IMR-90 (cell line): ENCODE measurements at places on chromosomes 4 and X. TPM values are rescaled to one million over a fixed set of nuclear protein-coding genes. Genes with fewer than 3 reads are reported as not detected.

- H3K36me3 ChIP-seq, result no peaks in the 10 kb centered on the region
- H3K4me3 ChIP-seq, result no peak overlapping the region
- no peak overlapping the region for H3K27ac ChIP-seq
- no peak for DNase-seq
- no peaks in the 10 kb centered on the region for H3K27me3 ChIP-seq
- peaks cover 4% of the 10 kb centered on the region; the same call in 1 of the 2 replicates for H3K4me1 ChIP-seq
Measured at GRCh38 chr4:120870279-120870673, 52.2 kb downstream of the PRDM5 start.

DNA sequence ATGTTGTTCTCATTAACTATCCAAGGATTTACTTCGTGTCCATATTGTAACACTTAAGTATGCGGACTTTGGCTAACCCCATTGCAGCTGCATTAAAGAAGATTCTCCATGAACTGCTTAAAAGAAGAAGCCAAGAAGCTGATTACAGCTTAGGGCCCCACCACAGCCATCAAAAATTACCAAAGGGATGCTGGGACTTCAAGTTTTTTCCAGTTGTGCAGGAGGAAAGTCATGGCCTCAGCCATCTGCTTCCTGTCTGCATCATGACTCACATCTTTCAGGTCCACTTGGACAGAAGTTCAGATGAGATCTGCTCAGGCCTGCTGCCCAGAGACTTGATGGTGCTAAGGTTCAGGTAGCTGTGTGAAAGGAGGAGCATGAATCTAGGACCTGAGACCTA is 38.8 kb upstream of the CAPN6 start:
- H3K27me3 ChIP-seq, result peaks cover 6% of the 10 kb centered on the region
- DNase-seq, result no peak

DNA sequence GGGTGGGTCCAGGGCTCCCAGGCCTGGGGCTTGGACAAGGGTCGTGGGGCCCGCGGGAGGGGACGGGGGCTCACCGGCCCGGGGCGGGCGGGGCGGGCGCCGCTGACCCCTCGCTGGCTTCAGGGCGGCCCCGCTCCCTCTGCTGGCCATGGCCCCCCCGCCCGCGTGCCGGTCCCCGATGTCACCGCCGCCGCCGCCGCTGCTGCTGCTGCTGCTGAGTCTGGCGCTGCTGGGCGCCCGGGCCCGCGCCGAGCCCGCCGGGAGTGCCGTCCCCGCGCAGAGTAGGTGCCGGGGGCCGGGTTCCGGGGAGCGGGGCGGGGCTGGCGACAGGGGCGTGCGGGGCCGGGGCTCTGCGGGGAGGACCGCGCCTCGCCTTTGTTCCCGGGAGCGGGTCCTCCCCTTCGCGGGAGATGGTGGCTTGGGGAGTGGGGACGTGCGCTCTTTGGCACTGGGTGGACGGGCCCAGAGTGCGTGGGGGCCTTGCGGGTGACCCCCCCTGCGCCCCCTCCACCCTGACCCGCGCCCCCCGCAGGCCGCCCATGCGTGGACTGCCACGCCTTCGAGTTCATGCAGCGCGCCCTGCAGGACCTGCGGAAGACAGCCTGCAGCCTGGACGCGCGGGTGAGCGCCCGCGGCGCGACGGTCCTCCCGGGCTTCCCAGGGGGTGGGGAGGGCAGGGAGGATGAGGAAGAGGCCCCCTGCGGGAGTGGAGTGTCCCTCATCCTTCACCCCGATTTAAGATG is 16.8 kb upstream of the NAT8L start:
- no peak overlapping the region; the same call in 1 of the 2 replicates for H3K27ac ChIP-seq
- H3K27me3 ChIP-seq, result peaks cover 21% of the 10 kb centered on the region
- no peaks in the 10 kb centered on the region; the same call in 1 of the 2 replicates for H3K4me1 ChIP-seq
- peak overlapping the region; percentile 74 for H3K4me3 ChIP-seq
- peaks cover 2% of the 10 kb centered on the region; the same call in 1 of the 2 replicates for H3K36me3 ChIP-seq

- H3K36me3 ChIP-seq, result no peaks in the 10 kb centered on the region
- no peaks in the 10 kb centered on the region for H3K27me3 ChIP-seq
- DNase-seq, result peak; percentile 9
- H3K4me3 ChIP-seq, result no peak overlapping the region
- H3K27ac ChIP-seq, result no peak overlapping the region
- H3K4me1 ChIP-seq, result peaks cover 4% of the 10 kb centered on the region; the same call in 1 of the 2 replicates
Measured at GRCh38 chr4:181643466-181643865, 599.7 kb upstream of the TENM3 start.

GRCh38 chrX:110006821-110007375 is 4.0 kb downstream of the TMEM164 start:
- peaks cover 3% of the 10 kb centered on the region; the same call in 1 of the 2 replicates for H3K27me3 ChIP-seq
- 0 out of 2 replicates have a peak, but pooled peaks cover 1% of the 10 kb centered on the region for H3K36me3 ChIP-seq
- H3K27ac ChIP-seq, result no peak overlapping the region

GRCh38 chr4:129581305-129581704 is 485.4 kb downstream of the C4orf33 start:
- no peaks in the 10 kb centered on the region for H3K36me3 ChIP-seq
- H3K27me3 ChIP-seq, result no peaks in the 10 kb centered on the region
- H3K4me3 ChIP-seq, result no peak overlapping the region
- no peak for DNase-seq
- H3K27ac ChIP-seq, result no peak overlapping the region

GRCh38 chr4:168720396-168720900 is 223.6 kb downstream of the PALLD start:
- H3K36me3 ChIP-seq, result no peaks in the 10 kb centered on the region
- no peak for DNase-seq
- H3K27ac ChIP-seq, result no peak overlapping the region
- H3K27me3 ChIP-seq, result no peaks in the 10 kb centered on the region
- H3K4me1 ChIP-seq, result peaks cover 16% of the 10 kb centered on the region

The GPAT3 gene
- 2.9 and 5.3 TPM in 2 replicates for total RNA-seq

GRCh38 chrX:130623518-130623917 is 221.7 kb downstream of the RBMX2 start:
- H3K27ac ChIP-seq, result no peak overlapping the region
- no peaks in the 10 kb centered on the region for H3K27me3 ChIP-seq
- no peak overlapping the region for H3K4me3 ChIP-seq
- no peaks in the 10 kb centered on the region for H3K4me1 ChIP-seq

The ADGRG4 gene
- not detected in 2 replicates for total RNA-seq

The YIPF6 gene
- 22.4 and 30.8 TPM in 2 replicates for total RNA-seq

The CLDN22 gene
- total RNA-seq, result not detected in 2 replicates

DNA sequence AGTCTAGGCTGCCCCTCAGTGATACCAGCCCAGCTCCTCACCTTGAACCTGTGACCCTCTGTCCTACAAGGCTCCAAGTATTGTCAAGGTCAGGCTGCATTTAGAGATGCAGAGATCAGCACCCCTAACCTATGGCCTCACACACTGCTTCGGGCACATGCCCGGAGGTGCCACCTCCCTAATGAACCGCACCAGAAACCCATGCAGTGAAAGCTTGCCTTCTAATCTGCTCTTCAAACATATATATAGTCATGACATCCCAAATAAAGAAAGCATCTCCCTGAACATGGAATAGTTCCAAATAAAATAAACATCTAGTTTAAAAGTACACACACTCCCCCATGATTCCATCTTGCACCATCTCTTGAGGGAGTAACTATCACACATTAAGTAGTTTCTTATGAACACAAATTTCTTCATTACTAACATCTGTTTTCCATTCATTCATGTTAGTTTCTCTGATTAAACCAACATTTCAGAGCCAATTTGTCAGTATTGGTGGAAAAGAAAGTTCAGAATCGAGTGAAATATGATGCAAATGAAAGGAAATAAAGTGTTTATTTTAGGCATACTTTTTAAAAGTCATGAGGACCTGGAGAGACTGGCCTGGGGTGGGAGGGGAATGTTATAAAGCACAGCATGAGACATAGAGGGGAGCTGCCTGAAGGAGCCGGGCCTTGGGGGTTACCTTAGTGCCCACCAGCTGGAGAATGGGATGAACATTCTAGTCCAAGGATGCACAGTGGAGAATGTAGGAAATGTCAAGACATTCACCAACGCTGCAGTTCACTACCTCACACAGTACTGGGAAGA is 19.2 kb downstream of the CC2D2A start:
- peaks cover 7% of the 10 kb centered on the region; the same call in 1 of the 2 replicates for H3K4me1 ChIP-seq
- peak; percentile 95 for DNase-seq
- peak overlapping the region; percentile 83; the same call in 1 of the 2 replicates for H3K27ac ChIP-seq
- peaks cover 4% of the 10 kb centered on the region; the same call in 1 of the 2 replicates for H3K36me3 ChIP-seq

- peaks cover 52% of the 10 kb centered on the region for H3K27me3 ChIP-seq
- H3K4me3 ChIP-seq, result no peak overlapping the region
- no peak for DNase-seq
- H3K4me1 ChIP-seq, result no peaks in the 10 kb centered on the region
- no peaks in the 10 kb centered on the region for H3K36me3 ChIP-seq
Measured at GRCh38 chr4:82559735-82560120, 2.1 kb downstream of the TMEM150C start.

The ARHGAP24 gene
- total RNA-seq, result 21.9 and 24.0 TPM in 2 replicates

- peak; percentile 91 for DNase-seq
- H3K4me1 ChIP-seq, result peaks cover 14% of the 10 kb centered on the region
- H3K36me3 ChIP-seq, result no peaks in the 10 kb centered on the region
- no peak overlapping the region for H3K4me3 ChIP-seq
- H3K27me3 ChIP-seq, result peaks cover 6% of the 10 kb centered on the region
Measured at GRCh38 chrX:73916931-73917667, 354.1 kb downstream of the CHIC1 start.

DNA sequence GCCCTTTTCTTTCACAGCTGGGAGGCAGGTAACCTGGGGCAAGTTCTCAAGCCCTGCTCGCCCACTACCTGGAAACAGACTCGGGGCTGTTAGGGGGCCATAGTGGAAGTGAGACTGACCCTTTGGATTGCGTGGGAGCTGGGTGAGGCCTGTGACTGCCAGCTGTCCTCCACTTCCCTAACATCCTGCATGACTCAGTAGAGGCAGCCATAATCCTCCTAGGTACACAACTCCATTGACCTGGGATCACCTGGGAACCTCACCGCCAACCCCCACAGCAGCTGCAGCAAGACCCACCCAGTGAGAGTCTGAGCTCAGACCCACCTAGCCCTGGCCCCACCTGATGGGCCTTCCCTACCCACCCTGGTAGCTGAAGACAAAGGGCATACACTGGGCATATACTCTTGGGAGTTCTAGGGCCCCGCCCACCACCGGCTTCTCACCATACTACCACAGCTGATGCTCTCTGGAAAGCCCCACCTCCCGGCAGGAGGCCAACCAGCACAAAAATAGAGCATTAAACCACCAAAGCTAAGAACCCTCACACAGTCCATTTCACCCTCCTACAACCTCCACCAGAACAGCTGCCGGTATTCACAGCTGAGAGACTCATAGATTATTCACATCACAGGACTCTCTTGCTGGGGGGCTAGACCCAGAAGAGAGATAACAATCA is 61.1 kb upstream of the DCTD start:
- H3K36me3 ChIP-seq, result no peaks in the 10 kb centered on the region
- H3K27me3 ChIP-seq, result no peaks in the 10 kb centered on the region
- peak; percentile 62 for DNase-seq
- H3K4me3 ChIP-seq, result no peak overlapping the region
- H3K27ac ChIP-seq, result no peak overlapping the region
- peaks cover 7% of the 10 kb centered on the region; the same call in 1 of the 2 replicates for H3K4me1 ChIP-seq

The CSAG2 gene
- total RNA-seq, result not detected in 2 replicates

- DNase-seq, result no peak
- no peaks in the 10 kb centered on the region; the same call in 1 of the 2 replicates for H3K27me3 ChIP-seq
- H3K36me3 ChIP-seq, result no peaks in the 10 kb centered on the region
- H3K4me3 ChIP-seq, result no peak overlapping the region
Measured at GRCh38 chr4:159496248-159496647, 393.4 kb downstream of the RAPGEF2 start.

DNA sequence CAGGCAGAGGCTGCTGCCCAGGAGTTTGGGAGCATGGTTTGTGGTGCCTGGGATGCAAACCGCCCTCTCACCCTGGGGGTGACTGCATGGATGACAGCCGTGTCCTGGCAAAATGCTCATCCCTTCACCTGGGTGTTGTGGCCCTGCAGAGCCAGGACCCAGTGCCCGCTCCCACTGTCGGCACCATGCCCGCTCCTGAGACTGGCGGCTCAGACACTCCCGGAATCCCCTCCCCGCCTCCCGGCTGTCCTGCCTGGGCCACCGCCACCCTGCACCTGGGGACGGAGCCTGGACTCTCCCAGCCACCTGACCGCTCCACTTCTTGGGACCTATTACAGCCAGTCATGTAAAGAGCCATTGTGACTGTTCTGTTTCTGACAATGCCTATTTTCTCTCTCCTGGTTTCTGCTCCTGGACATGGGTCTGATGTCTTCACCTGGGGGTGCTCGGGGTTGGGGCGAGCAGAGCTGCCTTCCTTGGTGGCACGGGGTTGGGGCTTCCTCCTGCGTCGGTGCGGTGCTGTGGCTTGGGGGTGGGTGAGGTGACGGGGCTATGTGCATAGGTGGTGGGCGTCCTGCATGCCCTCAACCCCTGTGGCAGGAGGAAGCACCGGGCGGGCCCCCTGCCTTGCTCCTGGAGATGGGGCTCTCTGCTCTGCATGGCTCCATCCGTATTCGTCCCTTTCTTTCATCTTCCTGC is 30.9 kb downstream of the LRPAP1 start:
- no peaks in the 10 kb centered on the region for H3K27me3 ChIP-seq
- DNase-seq, result no peak
- no peak overlapping the region for H3K4me3 ChIP-seq

DNA sequence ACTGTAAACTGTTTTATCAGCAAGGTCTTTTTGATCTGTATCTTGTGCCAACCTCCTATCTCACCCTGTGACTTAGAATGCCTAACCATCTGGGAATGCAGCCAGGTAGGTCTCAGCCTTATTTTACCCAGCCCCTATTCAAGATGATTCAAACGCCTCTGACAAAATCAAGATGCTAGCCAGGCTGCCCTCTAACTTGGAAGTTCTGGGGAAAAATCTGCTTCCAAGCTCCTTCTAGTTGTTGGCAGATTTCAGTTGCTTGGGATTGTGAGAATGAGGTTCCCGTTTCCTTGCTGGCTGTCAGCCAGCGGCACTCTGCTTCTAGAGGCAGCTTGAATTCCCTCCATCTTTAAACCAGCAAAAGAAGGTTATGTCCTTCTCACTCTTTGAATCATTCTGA is 34.7 kb downstream of the LUZP4 start:
- no peaks in the 10 kb centered on the region for H3K4me1 ChIP-seq
- H3K36me3 ChIP-seq, result no peaks in the 10 kb centered on the region
- DNase-seq, result peak; percentile 26
- no peak overlapping the region for H3K4me3 ChIP-seq
- H3K27ac ChIP-seq, result no peak overlapping the region
- H3K27me3 ChIP-seq, result peaks cover 4% of the 10 kb centered on the region

GRCh38 chrX:56233682-56234081 is 1.5 kb downstream of the KLF8 start:
- no peaks in the 10 kb centered on the region for H3K4me1 ChIP-seq
- peaks cover 4% of the 10 kb centered on the region for H3K27me3 ChIP-seq
- H3K27ac ChIP-seq, result no peak overlapping the region
- no peaks in the 10 kb centered on the region for H3K36me3 ChIP-seq

DNA sequence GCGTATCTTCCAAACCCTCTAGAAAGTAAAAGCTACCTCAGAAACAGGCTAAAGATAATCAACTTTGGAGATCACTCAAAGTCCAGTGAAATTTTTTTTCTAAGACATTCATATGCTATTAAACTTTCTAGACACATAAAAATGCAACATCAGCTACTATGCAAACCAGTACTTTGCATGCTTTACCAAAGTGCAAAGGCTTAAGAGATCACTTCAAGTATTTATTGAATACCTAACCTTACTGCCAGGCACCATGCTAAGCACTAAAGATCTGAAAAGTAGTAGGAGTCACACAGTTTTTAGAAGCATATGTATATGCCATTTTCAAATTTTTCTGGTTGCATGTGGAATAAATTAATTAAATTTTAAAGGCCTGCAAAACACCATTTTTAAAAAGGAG is 115.8 kb downstream of the THOC2 start:
- no peak for DNase-seq
- H3K4me3 ChIP-seq, result no peak overlapping the region
- H3K27ac ChIP-seq, result no peak overlapping the region
- no peaks in the 10 kb centered on the region for H3K4me1 ChIP-seq
- H3K36me3 ChIP-seq, result peaks cover 2% of the 10 kb centered on the region
- H3K27me3 ChIP-seq, result no peaks in the 10 kb centered on the region
